Epithelial cell of proximal tubule (primary cell): ENCODE measurements at places on chromosomes 7 and 10.

- no peak for DNase-seq
Observed at GRCh38 chr7:124155432-124156022, 122.7 kb upstream of the TMEM229A start.

GRCh38 chr7:105202616-105203015 lies 186.1 kb downstream of the SRPK2 start:
- no peak for DNase-seq

- no peak for DNase-seq
Observed at GRCh38 chr10:120138689-120139088, 246.2 kb downstream of the SEC23IP start.

GRCh38 chr7:2403718-2404648 lies 572 bp downstream of the CHST12 start:
- no peak for DNase-seq

DNA sequence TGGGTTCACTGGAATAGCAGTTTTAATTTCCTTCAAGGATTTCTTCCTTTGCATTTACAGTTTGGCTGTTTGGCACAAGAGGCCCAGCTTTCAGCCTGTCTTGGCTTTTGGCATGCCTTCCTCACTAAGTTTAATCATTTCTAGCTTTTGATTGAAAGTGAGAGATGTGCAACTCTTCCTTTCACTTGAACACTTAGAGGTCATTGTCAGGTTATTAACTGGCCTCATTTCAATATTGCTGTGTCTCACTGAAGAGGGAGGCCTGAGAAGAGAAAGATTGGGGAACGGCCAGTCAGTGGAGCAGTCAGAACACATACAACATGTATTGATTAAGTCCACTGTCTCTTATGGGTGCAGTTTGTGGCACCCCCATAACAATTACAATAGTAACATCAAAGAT lies 33.9 kb downstream of the PTTG1IP2 start:
- no peak for DNase-seq

DNA sequence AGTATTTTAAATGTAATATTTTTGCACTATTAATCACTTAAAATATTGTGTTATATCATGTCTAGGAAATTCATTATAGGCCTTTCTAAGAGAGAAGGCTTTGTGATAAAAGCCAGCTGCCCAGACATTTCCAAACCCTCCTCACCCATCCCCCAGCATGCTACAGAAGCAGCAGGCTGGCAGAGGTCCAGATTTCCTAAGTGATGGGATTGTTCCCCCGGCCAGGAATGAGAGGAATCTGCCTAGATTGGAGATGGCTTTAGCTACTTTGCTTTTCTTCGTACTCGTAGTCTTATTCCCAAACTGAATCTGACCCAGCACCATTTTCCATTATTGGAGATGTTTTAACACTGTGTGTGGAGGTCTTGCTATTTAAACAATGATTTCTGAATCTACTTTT lies 29.4 kb downstream of the CDK14 start:
- no peak for DNase-seq

DNA sequence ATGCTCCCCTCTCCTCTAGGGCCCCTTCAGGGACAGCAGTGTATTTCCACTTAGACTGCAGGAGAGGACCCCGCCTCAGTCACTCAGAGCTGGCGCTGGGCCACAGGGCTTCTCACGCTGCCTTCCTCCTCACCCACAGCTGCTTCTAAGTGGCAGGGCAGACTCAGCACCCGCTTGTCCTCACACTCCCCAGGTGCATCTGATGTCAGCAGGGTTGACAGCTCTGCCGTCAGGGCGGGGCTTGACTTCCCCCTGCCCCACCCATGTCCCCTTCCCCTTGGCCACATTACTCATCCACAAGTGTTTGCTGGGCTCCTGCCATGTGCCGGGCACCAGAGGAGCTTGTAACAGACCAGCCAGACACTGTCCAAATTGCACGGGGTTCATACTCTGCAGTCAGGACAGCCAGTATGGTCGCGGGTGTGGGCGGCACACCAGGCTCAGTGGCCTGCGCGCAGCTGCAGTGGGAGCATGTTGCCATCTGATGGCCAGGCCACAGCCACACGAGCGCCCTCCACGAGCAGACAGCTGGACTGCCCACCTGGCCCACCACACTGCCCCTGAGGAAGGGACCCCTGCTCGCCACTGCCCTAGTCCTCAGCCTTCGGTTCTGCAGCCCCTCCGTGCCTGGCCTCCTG lies 29.3 kb upstream of the TTYH3 start:
- no peak for DNase-seq

DNA sequence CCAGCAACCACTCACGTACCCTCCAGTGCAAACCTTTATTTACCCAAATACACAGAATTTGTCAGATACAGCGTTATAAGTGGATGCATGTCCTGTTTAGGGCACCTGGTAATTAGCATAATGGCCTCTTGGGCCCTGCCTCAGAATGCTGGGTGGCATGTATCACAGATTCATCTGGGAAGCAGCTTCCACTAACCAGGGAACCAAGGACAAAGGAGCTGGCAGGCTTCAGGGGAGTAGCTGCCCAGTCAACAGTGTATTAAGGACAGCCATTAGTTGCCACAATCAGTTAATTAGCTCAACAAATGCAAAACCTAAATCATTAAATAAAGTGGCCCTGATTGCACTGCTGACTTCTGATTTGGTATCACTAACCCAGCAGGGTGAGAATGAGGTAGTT lies 105.7 kb downstream of the RAPGEF5 start:
- DNase-seq = no peak

DNA sequence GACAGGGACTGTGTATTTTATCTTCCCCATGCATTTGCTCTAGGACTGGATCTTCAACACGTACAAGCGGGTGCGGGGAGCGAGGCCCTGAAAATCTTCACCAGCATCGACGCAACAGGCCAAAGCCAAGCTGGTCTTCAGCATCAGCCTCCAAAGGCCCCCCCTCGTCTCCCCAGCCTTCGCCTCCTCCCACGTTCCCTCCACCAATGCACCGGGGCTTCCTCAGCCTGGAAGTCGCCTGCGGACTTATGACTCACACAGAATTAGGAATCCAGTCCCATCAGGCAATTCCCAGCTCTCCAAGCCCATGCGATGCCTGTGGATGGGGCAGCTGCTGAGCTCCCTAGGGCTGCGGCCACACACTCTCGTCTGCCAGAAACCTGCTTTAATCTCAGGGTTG lies 36.3 kb upstream of the RNF32 start:
- no peak for DNase-seq

DNA sequence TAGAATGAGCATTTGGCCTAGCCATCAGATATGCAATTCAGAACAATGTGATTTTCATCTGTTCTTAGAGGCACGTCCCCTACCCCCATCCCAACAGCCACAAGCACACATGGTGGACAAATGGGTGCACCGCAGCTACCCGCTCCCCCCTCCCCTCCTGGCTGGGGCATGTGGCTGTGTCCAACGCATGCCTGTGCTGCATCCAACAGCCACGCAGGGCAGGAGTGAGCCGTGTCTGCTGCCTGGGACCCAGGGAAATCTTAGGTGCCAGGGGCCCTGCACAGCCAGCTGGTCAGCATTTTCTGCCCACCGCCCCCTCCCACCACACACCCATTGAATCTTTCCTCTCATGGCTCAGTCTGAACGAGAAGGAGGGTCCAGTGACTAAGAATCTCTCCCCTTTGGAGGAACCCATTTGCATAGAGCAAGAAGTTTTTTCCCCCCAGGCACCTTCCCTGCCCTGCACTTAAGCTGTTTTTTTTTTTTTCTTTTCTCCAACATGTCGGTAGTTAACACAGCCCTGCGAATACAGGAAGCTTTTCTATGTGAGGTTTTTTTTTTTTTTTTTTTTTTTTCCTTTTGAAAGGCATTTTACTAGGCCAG lies 138.9 kb downstream of the WDR11 start:
- no peak for DNase-seq

GRCh38 chr7:116924741-116925140 lies 28.6 kb upstream of the ST7 start:
- no peak for DNase-seq

- no peak for DNase-seq
Observed at GRCh38 chr10:1086787-1087186, 30.6 kb downstream of the WDR37 start.
